ENCODE measurements at places on chromosomes 7 and 10. TPM values are rescaled to one million over a fixed set of nuclear protein-coding genes. Genes with fewer than 3 reads are reported as not detected.
A peak's percentile ranks its signal among the peaks of the same experiment; 100 is the strongest.

CFAP46 gene
- total RNA-seq: 1.4 TPM

GRCh38 chr7:103875718-103876117 is 113.7 kb downstream of the RELN start:
- no peak for DNase-seq

- no peak for DNase-seq
Observed at GRCh38 chr10:17599089-17599488, 18.1 kb downstream of the HACD1 start.

GRCh38 chr10:113736576-113736975 is 14.9 kb upstream of the PLEKHS1 start:
- DNase-seq: no peak

DNA sequence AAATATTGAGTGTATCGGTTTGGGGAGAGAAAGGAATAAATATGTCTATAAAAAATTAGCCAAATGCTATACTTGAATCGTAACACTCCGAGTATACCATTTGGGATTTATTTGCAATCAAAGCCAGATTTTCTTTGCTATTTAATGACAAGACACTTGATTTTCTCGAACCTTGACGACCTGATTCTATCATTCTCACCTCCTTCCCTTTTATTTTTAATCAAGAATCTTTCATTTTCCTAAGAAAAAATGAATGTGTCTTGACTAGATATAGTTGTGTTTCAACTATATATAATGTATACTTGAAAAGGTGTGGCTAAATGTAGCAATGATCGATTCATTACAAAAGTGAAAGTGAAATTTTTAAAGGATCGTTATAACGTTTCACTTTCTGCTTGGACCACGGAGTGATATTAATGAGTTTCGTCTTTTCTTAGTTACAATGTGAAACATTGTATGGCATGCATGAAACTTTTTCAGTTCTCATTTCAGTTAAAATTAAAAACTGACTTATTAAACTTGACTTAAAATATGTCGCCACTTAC is 562 bp downstream of the NUB1 start:
- no peak for DNase-seq

TMEM178B gene
- total RNA-seq: 12.5 TPM

SORCS1 gene
- 5.5 TPM for total RNA-seq

DNA sequence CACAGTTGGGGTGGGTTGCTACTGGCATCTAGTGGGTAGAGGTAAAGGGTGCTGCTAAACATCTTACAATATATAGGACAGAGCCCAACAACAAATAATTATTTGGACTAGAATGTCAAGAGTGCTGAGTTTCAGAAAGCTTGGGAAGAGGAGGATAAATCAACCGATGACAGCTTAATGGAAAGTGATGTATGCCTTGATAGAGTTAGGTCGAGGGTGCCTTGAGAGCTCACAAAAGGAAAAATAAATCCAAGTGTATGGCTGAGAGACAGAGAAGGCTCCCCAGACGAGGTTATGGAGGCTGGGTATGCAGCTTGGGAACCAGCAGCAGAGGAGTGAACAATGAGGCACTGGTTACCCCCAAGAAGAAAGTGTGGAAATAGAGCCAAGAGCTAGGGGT is 211.1 kb downstream of the HDAC9 start:
- DNase-seq: no peak

SPAG6 gene
- not detected for total RNA-seq

DNA sequence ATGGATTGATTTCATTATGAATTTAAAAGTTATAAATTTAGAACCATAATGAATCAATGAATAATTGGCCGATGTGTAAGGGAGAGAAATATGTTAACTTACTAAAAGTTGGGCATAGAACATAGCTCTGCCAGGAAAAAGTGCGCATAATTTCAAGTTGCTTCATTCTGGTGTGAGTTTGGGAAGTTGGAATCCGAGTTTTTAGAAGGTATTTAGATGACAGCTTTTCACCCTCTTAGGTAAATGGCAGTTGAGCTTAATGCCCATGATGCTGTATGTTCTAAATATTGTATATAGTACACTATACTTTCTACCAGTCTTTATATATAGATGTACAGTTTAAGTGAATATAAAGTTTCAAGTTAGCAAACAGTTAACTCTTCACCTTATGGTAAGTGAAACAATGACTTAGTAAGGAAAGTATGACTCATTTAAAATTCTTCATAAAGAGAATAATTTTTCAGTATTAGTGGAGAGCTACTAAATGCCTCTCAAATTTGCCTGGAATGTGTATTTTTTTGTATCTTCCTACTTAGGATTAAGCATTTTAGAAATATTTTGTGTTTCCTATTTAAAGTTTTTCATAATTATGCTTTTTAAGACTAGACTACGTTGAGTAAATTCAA is 1.6 kb downstream of the C1GALT1 start:
- DNase-seq: no peak

GTF2IRD2 gene
- 26.1 TPM for total RNA-seq

DNA sequence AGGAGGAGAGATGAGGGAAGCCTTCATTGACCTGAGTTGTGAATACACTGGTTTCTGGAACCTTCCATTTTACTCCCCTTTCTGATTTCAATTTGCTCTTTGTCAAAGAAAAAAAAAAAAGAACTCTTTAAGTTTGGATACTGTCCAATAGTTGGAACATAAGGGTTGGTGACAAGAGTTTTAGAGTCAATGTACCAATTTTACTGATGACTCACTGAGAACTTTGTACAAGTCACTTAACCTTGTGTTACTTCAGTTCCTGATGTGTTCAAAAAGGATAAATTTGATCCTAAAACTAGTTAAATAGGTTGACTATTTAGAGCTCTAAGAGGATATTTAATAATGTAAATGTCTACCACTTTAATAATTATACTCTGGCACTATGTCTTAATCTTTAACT is 4.1 kb upstream of the CDK14 start:
- no peak for DNase-seq

ARHGAP19 gene
- 3.5 TPM for total RNA-seq

PSMC2 gene
- 129 TPM for total RNA-seq

DNA sequence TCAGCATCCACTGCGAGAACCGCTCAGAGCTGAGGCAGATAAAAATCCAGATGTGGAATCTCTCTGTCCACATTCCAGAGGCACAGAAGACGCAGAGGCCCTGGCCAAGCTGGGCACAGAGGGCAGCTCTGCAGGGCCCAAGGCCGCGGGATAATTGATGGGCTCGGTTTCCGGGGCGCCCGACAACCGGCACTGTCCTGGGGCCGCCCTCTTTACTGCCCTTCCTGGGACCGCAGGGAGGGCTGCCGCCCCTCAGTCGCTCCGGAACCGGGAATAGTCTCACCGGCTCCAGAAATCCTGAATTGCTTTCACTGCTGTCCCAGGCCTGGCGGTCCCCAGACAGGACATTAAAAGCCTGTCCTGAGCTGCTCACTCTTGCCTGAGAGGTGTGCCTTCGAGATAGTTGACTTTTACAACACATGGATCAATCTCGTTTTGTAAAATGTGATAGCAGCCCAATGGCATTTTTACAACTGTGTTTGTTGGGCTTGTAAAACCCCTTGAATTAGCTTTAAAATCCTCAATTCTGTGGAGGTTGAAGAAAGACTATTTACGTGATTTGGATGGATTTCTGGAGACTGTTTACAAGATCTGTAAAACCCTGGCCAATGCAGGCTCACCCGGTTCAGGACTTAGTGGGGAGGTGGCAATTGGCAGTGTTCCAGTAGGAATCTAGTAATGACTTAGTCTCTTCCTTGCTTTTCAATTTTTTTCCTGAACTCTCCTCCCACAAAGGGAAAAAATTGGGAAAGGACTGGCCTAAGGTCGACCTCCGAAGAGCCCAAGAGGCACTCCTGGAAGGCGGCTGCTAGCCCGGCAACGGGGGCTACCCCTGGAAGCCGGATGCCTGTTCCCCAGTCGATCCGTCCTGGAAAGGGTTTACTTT is 1.4 kb upstream of the HOXA6 start:
- DNase-seq: no peak

DNA sequence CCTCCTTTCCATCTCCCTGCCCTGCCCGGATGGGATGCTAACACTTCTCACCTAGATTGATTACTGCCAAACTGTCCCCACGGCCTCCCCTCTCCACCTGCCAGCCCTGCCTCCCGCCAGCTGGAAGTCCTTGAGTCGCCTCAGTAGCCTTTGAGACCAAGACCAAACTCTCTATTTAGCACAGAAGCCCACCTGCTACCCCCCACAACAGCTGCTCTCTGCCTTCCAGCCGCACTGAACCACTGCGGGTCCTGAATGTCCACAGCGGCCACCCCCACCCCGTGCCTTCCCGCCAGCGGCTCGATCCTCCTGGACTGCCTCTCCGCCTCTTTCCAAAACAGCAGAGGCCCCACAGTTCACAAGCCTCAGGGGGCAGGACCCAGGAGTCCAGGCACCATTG is 39.0 kb downstream of the FKBP6 start:
- no peak for DNase-seq

GRCh38 chr10:70856454-70856853 is 31.9 kb downstream of the PCBD1 start:
- DNase-seq: no peak

ANKRD61 gene
- not detected for total RNA-seq

- DNase-seq: no peak
Observed at GRCh38 chr7:29921404-29922010, 68.1 kb downstream of the SCRN1 start.

DNA sequence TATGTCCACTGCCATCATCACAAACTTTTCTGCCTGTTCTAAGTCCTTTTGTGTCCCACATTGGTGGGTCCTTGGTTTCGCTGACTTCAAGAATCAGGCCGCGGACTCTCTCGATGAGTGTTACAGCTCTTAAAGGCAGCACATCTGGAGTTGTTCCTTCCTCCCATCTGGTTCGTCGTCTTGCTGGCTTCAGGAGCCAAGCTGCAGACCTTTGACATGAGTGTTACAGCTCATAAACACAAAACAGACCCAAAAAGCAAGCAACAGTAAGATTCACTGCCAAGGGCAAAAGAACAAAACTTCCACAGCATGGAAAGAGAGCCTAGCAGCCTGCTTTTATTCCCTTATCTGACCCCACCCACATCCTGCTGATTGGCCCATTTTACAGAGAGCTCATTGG is 30.2 kb downstream of the ASNS start:
- DNase-seq: no peak

DNA sequence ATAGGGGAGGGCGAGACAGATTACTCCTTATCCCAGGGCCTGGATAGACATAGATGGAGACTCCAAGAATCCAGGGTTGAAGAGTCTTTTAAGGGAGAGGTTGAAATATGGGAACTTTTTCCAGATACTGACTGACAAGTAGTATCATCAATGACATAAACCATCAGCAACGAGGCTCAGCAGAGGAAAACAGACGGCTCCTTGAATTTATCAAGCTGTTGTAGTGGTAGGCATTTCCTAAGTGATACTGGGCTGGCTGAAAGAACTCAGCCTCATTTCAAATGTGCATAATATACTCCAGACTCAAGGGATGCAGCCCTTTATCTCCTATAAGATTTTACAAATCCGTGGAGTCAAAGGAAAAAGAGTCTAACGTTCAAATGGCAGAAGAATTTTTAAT is 150.5 kb downstream of the FANK1 start:
- DNase-seq: no peak

- DNase-seq: peak; percentile 37
Observed at GRCh38 chr10:132036153-132036886, 29.4 kb upstream of the JAKMIP3 start.

- DNase-seq: no peak
Observed at GRCh38 chr7:105840981-105841749, 35.2 kb downstream of the ATXN7L1 start.

GRCh38 chr7:133985300-133985699 is 141.8 kb upstream of the LRGUK start:
- DNase-seq: no peak

PDZD7 gene
- total RNA-seq: 0.32 TPM

GRCh38 chr10:98642281-98642680 is 195.5 kb upstream of the HPS1 start:
- no peak for DNase-seq

DNA sequence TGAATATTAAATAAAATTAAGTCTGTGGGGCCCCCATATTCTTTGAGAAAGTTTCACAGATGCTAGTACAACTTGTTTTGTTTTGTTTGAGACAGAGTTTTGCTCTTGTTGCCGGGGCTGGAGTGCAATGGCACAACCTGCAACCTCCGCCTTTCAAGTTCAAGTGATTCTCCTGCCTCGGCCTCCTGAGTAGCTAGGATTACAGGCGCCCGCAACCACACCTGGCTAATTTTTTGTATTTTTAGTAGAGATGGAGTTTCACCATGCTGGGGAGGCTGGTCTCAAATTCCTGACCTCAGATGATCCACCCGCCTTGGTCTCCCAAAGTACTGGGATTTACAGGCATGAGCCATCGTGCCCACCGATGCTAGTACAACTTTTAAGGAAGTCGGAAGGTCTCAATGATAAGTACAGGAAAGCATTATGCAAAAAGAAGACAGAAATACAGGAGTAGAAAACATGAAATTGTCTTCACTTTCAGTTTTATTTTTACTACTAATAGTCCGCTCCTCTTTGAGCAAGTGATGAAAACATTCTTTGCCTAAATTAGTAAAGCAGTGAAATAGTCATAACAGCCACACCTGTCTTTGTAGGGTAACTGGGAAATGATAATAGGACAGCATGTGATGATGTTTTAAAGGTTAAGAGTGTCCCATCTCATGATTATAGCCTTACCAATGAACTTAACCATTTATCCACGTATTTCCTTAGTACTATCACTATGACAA is 147.5 kb downstream of the SEMA3D start:
- DNase-seq: no peak

- DNase-seq: no peak
Observed at GRCh38 chr7:151139791-151140190, 27.7 kb downstream of the GBX1 start.

- no peak for DNase-seq
Observed at GRCh38 chr10:84224411-84225028, 824 bp downstream of the LRIT2 start.

- no peak for DNase-seq
Observed at GRCh38 chr7:3089493-3089892, 45.8 kb upstream of the CARD11 start.

DNA sequence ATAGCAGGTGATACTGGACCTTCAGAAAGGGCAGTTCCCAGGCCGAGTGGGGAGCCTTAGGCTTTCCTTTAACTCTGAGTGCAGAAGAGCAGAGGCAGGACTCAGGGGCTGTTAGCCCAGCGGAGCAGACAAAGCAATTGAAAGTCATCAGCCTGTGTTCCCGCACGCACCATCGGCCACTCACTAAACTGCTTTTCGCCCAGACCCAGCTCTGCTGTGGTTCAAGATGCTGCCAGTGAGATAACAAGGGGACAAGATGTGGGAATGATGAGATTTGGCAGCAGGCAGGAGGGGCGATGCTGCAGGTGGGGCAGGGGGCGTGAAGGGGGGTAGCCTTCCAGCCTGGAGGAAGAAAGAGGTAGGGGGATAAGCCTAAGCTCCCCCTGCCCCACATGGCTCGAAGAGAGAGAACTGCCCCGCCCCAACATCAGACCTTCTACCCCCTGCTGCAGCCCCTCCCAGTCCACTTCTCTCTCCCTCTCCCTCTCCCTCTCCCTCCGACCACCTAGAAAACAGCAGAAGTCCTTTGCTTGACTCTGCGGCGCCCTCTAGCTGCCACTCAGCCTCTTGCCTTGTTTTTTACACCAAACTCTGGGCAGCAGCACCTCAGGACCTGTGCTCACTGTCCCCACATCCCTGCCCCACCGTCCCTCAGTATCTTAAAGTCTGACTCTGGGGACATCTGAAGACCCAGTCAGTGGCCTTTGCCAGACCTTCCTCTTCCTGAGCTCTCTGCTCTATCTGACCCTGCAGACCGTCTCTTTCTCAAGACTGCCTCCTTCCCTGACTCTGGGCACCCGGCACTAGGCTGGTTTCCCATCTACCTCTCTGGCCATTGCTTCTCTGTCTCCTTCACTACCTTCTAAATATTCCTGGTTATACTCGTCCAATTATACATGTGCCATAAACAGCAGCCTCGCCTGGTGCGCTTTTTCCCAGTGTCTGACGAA is 110.5 kb downstream of the C10orf105 start:
- peak; percentile 82 for DNase-seq

FFAR4 gene
- total RNA-seq: 0.37 TPM

KIAA1549 gene
- 1.9 TPM for total RNA-seq
